ENCODE measurements at places on chromosomes 4 and X.

DNA sequence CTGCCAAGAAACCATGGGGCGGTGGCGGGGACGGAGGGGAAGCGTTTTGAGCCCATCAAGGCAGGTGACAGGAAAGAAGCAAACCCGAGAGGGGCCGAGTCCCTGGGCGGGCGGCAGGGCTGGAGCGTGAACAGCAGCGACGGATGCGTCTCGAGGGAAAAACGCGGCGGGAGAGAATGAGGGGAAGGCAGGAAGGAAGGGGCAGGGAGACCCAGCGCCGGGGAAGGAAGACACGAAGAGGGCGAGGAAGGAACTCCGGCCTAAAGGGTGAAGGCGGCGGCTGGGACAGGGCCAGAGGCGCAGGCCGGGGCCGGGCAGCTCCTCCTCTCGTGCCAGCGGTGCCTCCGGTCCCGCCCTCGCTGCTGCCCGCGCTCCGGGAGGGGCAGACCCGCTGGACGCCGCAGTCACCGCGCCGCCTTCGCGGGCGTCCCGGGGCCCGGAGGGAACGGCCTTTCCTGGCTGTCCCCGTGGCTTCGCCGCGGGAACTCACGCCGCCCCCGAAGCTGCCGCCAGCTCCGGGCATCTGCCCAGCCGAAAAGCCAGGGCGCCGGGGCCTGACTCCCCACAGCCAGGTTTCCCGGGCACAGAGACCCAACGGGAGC is 751 bp upstream of the RGS12 start:
- DNase-seq = no peak

DNA sequence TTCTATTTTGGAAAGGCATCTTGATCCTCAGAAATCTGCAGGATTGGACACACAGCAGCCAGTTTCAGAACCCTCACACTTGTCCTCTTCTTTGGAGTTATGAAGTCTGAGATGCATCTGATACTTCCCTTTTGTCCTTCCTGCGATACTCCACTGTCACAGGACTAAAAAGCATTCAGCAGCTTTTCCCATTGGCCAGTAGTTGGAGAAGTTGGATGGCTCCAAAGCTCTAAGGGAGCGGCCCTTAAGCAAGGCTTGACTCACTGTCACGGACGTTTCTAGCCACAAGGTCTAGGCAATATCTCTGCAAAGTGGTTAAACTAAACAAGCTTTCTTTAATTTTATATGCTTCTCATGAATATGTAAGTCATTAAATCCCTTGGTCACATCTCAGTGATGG is 417.0 kb downstream of the AFF2 start:
- DNase-seq = no peak

DNA sequence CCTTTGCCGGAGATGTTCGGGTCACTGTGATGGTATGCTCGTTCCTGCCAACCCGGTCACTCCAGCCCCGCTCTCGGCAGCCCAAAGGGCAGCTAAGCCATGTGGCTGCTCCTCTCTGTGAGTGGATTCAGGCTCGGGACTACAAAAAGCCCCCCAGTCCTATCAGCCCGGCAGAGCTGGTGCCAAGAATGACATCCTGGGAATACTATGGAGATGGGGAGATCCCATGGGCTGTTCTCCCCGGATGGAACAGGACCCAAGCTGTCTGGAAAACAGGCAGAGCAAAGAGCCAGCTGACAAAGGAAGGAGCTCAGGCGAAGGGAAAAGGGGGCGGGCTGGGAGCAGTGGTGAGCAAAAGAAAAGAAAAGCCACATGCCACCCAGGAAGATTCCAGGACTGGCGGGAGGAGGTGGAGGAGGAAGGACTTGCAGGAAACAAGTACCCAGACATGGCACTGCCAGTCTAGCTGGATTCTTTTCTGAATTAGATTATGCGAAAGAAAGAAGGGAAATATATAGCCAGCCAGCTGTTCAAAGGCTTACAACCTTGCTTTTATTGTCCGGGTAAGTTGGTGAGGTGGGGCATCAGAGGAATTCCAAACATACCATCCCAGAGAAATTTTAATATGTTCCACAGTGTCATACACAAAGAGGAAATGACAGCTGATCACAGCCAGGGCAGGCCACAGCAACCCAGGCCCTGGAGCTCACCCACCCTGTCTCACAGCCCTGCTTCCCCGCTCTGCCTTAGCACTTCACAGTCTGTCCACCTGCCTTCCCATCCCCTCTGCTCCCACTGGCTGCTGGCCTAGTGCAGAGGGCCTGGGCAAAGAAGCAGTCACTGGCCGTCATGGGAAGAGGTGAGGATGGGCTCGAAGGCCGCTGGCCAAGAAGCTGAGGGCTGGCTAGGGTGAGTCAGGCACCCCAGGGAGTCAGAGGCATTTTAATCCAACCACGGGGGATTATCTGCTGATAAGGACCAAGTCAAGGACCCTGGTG is 3.4 kb downstream of the NDP start:
- no peak for DNase-seq

DNA sequence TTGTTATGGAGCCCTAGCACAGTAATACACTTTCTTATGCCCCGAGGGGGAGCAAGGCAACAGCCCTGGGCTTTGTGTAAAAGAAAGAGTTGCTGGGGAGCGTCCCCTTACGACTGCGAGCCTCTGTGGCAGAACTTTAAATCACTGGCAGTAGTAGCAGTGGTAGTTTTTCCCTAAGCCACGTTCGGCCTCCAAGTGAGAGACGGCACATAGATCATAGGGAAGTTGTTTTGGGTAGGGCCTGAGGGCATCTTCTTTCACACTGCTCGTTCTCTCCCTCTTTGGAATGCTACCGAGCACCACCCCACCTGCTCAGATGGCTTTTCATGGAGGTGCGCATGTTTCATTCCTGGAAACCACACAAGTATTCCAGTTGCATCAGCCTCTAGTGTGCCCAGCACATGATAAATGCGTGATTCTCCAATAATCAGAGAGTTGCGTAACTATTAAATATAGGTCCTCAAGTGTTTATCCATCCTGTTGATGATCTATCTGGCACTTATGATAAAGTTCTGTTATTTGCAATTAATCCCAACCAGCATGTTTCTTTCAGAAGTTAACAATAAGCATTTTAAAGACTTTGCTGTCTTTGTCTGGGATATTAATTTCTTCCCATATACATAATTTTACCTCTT is 7.0 kb upstream of the SYNPO2 start:
- DNase-seq = no peak

DNA sequence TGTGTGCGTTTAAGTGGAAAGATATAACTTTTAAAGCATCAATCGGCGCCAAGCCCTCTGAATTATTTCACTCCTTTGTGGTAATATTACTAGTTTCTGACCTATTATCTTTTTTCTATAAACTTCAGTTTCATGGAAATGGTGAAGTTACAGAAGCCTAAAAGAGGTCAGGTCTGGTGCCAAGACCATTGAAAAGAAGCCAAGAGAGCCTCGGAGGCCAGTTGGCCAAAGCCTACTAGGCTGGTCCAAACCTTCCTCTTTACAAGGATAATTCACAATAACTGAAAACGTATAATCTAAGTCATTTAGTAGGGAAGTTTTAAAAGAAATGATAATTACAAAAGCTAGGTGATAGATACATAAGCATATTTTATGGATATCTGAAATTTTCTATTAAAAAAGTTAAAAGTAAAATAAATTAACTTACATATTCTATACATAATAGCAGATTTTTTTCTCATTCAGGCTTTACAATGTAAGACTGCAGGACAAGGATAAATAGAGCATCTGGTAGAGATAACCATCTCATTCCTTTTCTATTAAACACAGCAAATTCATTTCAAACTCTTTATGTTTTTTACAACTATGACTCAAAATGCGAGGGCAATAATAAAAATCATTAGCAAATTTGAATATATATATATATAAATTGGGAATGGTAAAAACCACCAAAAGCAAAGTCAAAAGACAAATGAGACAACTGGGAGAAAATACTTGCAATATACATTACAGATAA is 49.2 kb downstream of the WDFY3 start:
- DNase-seq = no peak

DNA sequence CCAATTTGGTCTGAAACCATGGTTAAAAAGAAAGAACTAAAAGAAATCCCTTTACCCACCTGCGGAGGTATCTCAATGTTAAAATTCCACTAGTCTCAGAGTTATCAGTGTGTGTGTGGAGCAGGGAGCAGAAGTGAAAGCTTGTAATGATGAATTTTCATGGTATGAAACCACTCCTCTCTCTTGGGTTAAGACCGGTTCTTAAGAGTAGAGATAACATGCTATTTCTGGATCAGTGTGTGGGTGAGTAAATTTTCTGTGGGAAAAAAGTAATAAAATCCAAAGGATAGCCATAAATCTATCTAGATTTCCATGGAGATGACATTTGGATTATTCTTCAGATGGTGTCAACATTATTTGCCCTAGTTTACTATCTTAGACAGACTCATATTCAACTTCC is 3.2 kb downstream of the FGF13 start:
- DNase-seq = no peak

- DNase-seq = no peak
Measured at GRCh38 chr4:7423801-7424552, 10.8 kb downstream of the PSAPL1 start.

DNA sequence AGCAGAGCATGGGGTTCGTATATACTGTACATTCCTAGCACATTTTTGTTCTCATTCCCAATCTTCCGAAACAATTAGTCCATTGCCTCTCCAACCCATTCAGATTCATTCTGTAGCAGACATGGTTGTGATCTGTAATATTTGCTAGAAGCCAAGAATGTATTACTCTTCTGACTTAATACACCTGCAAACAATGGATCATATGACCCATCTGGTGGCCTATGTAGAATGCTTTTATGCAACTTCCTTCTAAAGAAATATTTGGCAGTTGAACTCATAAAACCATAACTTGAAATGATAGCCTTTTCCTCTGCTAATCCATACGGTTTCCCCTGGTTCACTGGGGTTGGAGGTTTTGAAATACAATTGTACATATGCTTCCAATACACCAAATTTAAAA is 32.8 kb upstream of the SGMS2 start:
- DNase-seq = no peak

GRCh38 chr4:121216461-121216860 is 52.3 kb upstream of the TNIP3 start:
- DNase-seq = no peak

DNA sequence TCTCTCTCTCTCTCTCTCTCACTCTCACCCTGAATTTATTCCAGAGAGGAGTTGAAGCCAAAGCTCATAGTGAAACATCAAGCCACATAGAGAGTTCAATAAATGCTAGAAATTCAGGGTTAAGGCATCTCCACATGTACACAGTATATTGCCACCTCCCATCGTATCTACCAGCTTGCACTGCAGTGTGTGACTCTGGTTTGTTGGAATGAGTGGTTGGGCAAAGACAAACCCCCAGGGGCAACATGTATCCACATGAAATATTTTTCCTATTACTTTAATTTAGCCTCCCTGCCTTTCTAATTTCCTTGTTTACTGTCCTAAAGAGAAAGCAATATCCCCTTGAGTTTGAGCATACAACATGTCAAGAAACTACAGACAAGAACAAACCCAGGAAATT is 247.3 kb downstream of the SPATA18 start:
- no peak for DNase-seq

DNA sequence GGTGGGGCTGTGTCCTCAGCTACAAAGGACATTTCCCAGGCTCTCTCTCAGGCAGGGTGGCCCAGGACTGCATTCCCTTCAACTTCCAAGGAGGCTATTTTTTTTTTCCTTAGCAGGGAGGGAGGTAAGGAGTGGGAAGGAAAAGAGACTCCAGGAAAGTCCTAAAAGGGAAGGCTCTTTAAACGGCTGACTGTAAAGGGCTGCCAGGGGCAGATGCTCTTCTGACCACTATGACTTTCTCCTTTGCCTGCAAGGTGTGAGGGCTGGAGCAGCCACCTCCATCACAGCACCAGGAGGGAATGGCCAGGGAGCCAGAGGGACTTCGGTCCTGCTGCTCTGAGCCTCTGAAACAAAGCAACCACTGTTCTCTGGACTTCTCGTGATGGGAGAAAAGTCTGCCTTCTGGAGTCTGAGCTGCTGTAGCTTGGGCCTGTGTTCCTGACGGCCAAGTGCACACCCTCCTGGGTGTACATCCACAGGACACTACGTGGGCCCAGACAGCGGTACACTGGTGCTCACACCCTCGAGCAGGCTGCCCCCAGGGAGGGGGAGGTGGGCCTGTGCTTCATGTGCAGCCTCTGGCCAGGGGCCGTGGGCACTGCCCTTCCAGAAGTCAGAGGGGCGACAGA is 17.9 kb downstream of the NAT8L start:
- no peak for DNase-seq

DNA sequence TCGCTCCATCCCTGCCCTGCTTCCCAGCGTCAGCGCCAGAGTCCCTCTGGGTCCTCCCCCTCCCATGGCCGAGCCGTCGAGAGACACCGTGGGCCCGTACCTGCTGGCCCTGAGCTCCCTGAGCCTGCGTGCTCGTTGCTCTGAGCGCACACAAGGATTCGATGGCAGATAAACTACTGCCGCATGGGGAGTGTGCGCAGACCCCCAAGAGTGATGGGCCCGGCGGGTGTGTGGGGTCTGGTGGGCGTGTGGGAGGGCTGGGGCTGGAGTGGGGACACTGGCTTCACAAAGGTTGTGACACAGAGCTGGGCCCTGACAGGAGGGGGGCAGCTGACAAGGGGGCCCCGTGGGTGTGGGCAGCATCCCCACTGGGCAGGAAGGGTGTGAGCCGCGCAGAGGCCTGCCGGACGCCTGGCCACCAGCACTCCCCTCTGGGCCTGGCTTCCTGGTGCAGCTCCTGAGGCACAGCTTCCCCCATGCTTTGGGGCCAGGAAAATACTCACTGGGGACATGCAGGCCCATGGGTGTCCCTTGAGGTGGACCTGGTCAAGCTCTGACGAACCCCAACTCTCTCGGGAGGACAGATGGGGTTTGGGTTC is 4.8 kb upstream of the RGS12 start:
- no peak for DNase-seq

DNA sequence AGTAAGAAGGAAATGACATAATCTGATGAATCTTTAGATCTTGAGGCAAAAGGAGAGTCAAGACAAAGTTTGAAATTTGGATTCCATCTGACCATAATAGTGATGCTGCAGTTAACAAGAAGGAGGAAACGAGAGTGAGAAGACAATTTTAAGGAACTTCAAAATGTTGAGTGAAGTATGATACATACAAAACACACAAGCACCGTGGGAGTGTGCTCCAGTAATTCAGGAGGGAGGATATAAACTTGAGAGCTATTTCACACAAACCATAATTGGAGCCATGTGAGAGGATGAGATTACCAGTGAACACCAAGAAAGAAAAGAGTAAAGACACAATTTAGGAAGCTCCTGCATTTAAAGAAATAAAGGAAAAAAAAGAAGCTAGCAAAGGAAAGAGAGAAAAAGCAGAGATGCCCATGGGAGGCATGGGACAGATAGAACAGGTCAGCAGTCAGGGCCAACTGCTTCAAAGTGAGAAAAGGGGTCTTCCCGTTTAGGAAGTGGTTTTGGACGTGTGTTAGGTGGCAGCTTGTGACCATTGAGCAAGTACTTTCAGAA is 150.7 kb upstream of the SLC7A11 start:
- DNase-seq = no peak

DNA sequence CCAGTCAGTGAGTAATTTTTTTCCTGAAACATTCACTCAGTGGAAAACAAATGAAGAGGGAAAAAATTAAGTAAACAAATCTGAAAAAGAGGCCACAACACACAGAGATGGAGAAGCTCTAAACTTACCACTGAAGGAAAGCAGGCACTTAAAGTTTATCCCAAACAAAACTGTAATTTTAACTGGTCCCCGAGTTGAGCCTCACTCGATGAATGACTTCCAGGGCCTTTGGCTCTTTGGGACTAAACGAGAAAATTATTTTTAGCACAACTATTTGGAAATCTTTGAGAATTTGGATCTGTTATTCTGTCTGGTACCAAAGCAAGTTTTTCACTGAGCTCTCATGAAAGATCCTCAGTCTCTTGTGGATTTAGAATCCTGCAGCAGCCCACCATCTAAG is at the start of gene C1QTNF7:
TSS of gene C1QTNF7 (plus strand) at position 333 of the 400 bp plus-strand sequence. CDS start 7,711 bp downstream, outside the sequence.
- no peak for DNase-seq

- no peak for DNase-seq
Measured at GRCh38 chr4:90857081-90857820, 730.1 kb downstream of the CCSER1 start.

All from stimulated activated CD4-positive, alpha-beta T cell treated with anti-CD3 and anti-CD28 coated beads, Interleukin-1b, Interleukin-23, amount 100 ng/mL, for 1 hour (primary cell).